Smooth muscle cell of bladder (primary cell): ENCODE measurements at places on chromosomes 2 and 18. TPM values are rescaled to one million over a fixed set of nuclear protein-coding genes. Genes with fewer than 3 reads are reported as not detected.

NOSTRIN gene
- total RNA-seq, result 0.09 and 0.14 TPM in 2 replicates

GPR39 gene
- total RNA-seq, result 0.28 TPM in 2 replicates

ALLC gene
- not detected in 2 replicates for total RNA-seq

DUSP2 gene
- total RNA-seq, result 0.28 and 1.8 TPM in 2 replicates

SH3RF3 gene
- total RNA-seq, result 2.6 and 3.7 TPM in 2 replicates

SERPINB3 gene
- total RNA-seq, result 0.28 TPM in 1 of 2 replicates, not detected in the other

ANKAR gene
- total RNA-seq, result 6.5 and 6.8 TPM in 2 replicates

UGT1A4 gene
- not detected in 2 replicates for total RNA-seq

SIX3 gene
- not detected in 2 replicates for total RNA-seq

OXER1 gene
- total RNA-seq, result under 0.01 TPM in 1 of 2 replicates, not detected in the other

IAH1 gene
- total RNA-seq, result 85.1 and 90.5 TPM in 2 replicates

TFCP2L1 gene
- under 0.01 TPM in 1 of 2 replicates, not detected in the other for total RNA-seq

POTEJ gene
- total RNA-seq, result not detected in 2 replicates

AGXT gene
- 0.14 TPM in 1 of 2 replicates, not detected in the other for total RNA-seq
